Endothelial cell of umbilical vein (primary cell): ENCODE measurements at places on chromosomes 7 and 10. TPM values are rescaled to one million over a fixed set of nuclear protein-coding genes. Genes with fewer than 3 reads are reported as not detected.

Gene BRI3
- polyA plus RNA-seq, result 214 and 223 TPM in 2 replicates

GRCh38 chr7:50505553-50506210 lies 55.5 kb upstream of the FIGNL1 start:
- DNase-seq, result no peak

DNA sequence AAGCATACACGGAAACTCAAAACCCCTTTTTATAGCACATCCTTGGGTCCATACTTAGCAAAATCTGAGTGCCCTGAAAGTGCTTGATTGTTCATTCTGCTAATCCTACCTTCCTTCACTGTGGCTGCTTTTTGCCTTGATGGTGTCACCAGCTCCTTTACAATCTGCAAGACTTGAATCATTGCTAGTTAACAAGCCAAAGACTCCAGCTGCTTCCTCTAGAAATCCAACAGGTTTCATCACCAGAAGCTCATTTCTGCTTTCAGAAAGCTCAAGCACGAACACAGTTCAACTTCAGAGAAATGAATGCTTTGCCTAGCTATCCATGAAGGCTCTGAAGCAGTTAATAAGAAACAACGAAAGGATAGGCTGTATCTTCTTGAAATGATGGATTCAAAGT lies 38.0 kb downstream of the USP6NL start:
- peak; percentile 59 for DNase-seq

Gene TUBAL3
- not detected in 2 replicates for polyA plus RNA-seq

Gene CCL26
- polyA plus RNA-seq, result not detected in 2 replicates

Gene ASB15
- not detected in 2 replicates for polyA plus RNA-seq

DNA sequence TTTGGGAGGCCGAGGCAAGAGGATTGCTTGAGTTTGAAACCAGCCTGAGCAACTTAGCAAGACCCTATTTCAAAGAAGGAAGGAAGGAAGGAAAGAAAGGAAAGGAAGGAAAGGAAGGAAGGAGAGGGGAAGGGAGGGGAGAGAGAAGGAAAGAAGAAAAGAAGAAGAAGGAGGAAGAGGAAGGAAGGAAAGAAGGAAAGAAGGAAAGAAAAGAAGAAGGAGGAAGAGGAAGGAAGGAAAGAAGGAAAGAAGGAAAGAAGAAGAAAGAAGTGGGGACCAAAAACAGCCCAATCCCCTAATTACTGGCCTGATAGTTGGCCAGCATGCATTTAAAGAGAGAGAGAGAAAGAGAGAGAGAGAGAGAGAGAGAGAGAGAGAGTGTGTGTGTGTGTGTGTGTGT lies 66.4 kb downstream of the EEPD1 start:
- DNase-seq, result no peak

DNA sequence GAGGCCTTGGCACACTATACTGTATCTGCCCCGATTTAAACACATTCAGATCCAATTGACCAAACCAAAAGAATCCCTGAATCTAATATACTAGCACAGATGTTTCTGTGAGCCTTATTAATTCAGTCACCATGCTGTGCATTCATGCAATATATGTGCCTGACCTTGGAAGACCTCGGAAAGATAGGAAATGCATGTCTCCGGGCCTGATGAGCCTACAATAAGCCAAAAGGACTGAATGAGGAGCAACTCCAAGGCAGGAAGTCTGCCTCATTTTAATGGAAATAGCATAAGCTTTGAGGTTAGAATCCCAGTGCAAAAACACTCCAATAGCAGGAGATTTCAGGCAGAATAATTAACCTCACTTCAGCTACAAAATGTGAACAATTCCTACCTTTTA lies 316.7 kb downstream of the LRRTM3 start:
- no peak for DNase-seq

- DNase-seq, result no peak
Measured at GRCh38 chr10:83038631-83039030, 1100.7 kb upstream of the GHITM start.

GRCh38 chr7:8413600-8413999 lies 19.8 kb upstream of the NXPH1 start:
- no peak for DNase-seq

Gene GRID2IP
- polyA plus RNA-seq, result 0.02 TPM in 1 of 2 replicates, not detected in the other

DNA sequence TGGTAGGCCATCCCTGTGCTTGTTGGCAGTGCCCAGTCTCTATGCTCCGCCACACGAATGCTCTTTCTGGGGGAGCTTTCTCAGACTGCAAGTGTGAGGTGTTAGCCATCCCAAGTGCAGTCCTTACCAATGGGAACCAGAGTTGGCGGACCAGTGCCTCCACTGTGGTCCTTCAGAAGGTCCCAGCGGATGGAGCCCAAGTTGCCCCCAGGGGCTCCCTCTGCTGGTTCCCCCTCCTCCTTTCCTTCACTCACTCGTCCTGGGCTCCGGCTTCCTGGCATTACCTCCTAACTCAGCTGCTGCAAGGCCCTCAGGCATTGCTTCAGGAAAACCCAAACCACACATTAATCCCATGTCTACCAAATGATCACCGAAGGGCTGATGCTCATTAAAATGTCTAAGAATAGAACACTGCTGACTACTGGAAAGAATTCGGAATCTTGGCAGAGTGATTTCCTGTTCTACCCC lies 139.8 kb downstream of the CUBN start:
- no peak for DNase-seq

Gene OR2A42
- polyA plus RNA-seq, result not detected in 2 replicates

GRCh38 chr10:44380829-44381600 lies 3.9 kb downstream of the CXCL12 start:
- no peak for DNase-seq

GRCh38 chr10:94300042-94300441 lies 62.7 kb downstream of the NOC3L start:
- DNase-seq, result no peak

- DNase-seq, result no peak
Measured at GRCh38 chr10:60130130-60130579, 223.8 kb upstream of the CCDC6 start.

Gene ATOH7
- 0.05 TPM in 1 of 2 replicates, not detected in the other for polyA plus RNA-seq

- DNase-seq, result no peak
Measured at GRCh38 chr10:78419481-78420265, 386.0 kb downstream of the RPS24 start.

Gene FKBP6
- polyA plus RNA-seq, result 0.04 TPM in 1 of 2 replicates, not detected in the other

GRCh38 chr7:39621784-39622411 lies 1.5 kb upstream of the RALA start:
- no peak for DNase-seq

DNA sequence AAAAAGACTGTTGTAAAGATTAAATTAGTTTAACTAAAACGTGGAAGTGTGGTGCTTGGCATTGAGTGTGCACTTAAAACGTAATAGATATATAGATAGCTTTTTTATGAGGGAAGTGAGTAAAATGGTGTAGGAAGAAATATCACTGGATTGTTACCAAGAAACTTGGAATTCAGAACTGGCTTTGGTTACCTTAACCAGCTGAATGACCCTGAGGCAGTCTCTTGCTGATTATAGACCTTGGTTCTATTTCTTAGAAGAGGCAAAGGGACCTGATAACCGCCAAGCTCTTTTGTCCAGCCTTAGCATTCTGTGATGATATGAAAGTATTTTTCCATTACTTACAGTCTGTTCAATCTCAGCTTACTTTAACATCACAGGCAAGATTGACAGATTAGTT lies 3.8 kb downstream of the REEP3 start:
- DNase-seq, result no peak

Gene AGAP9
- 9.6 and 9.9 TPM in 2 replicates for polyA plus RNA-seq

Gene KDM7A
- polyA plus RNA-seq, result 1.8 and 2.4 TPM in 2 replicates

GRCh38 chr10:60238759-60239100 lies 150.9 kb downstream of the ANK3 start:
- DNase-seq, result no peak

GRCh38 chr10:103192089-103192450 lies 1.0 kb downstream of the NT5C2 start:
- DNase-seq, result no peak

DNA sequence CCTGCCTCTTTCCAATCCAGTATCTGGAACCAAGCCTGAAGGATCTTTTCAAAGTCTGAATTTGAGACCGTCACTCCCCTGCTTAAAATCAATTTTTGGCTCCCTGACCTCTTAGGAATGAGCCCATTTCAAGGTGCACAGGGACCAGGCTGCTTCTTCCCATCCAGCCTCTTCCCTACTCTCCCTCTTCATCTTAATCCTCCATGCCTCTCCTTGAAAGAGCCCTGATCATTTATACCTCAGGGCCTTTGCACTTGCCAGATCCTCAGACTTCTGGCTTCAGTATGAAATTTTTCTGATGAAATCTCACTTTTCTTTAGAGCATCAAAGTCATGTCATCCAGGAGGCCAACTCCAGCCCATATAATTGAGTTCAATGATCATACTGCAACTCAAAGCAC lies 399.5 kb upstream of the CELF2 start:
- DNase-seq, result no peak

Gene DPP6
- not detected in 2 replicates for polyA plus RNA-seq

DNA sequence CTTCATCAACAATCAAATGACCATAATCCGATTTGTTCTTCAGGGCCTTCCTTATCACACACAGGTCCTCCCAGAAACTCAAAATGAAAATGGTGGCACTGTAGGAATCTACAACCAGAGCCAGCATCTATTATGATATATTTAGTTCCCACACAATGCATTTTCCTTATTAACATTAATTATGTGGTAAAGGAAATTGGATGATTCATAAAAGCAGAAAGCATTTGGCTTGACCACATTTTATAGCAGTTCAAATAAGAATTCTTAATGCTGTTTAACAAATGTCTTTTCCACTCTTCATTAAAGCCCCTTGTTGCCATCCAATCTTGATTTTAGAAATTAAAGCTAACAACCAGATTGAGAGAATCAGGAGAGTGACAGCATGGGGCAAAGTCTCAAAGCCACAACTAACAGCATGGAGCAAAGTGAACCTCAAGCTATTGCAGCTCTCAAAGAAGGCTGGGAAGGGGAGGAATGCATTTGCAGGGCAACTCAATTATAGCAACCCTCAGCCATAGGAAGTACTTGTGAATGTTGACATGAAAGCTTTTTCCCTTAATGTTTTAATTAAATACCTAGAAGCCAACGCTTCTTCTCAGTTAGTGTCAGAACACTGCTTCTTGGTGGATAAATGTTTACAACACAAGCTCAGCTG lies 549.1 kb downstream of the NXPH1 start:
- no peak for DNase-seq

DNA sequence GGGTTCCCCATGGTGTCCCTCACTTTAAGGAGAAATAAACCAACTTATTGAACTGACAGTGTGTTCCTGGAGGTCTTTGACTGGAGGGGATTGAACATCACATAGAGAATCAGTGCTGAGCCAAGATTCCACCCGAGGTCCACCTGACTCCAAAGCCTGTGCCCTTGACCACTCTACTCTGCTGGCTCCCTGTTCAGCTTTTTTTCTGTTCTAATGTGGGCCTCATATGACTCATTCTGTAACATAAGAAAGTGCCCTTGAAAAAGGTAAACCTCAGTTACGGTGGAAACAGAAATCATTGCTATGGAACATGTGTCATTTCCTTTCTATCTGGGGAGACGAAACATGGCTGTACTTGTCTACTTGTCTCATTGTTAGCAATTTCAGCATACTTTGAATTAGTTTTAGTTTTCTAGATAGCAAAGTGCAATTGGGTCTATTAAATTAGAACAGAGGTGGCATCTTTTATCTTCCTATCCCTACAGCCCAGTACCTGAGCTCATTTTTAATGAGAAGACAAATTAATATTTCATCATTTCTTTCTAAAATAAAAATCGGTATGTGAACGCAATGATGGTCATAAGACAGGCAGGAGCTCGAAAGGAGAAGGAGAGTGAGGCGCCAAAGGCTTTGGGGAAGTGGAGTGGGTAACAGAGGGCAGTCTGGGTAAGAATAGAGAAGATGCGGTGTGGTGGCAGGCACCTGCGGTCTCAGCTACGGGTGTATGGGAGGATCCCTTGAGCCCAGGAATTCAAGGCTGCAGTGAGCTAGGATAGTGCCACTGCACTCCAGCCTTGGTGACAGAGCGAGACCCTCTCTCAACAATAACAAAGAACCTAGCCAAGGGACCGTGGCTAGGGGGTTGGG lies 1.5 kb downstream of the GSDME start:
- peak; percentile 85 for DNase-seq

DNA sequence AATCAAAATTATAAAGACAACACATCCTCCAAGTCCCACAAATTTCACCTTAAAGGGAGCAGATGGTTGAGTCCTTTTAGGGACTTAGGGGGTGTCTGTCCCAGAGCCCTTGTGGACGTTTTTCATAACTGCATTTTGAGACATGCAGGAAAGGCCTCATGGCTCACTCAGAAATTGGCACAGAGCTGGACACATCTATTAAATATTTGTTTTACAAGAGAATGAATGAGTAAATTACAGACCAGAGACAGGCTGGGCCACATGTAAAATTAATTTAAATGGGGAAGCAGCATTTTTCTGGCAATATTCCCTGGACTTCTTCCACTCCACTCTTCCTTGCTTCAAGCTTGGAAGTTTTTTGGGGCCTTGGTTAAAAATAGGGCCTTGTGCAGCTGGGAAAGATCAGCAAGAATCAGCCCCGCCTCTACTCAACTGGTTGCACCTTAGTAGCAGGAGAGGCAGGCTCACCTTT lies 20.0 kb downstream of the LAMB1 start:
- no peak for DNase-seq

DNA sequence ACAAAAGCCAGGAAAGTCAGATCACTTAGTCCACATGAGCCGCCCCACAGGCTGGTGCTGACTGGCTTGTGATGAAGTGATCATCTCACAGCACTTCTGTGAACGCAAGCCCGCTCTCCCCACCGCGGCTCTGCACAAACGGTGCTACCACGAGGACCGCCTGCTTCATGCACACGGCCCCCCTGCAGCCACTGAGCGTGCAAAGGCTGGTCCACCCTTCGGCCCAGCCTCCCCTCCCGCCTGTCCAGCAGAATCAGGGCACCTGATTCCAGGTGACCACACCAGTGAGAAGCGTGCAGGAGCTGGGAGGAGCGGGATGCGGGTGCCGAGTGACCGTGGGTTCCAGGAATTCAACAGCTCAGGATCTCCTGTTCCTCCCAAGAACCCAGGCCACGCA lies 32.2 kb downstream of the MAD1L1 start:
- DNase-seq, result no peak

Gene PMS2
- 3.8 and 5.2 TPM in 2 replicates for polyA plus RNA-seq
